Hematopoietic multipotent progenitor cell (in vitro differentiated cells): ENCODE measurements at places on chromosomes 7 and 10.
A peak's percentile ranks its signal among the peaks of the same experiment; 100 is the strongest.

DNA sequence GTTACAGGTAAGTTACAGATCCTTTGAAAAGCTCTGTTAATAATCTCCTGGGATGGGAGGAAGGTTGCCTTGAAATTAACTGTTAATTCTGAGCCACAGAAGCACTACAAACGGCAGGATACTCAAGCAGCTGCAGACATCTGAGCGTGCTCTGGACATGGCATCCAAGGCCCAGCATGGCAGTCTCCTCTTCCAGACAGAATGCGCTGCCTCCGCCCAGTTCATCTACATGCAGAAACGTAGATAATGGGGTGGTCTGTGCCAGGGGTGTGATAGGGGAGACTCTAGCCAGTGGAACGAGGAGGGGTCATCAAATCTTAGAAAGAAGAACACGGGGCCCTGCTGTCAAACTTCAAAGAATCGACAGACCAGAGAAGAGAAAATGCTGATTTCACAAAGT, 13.8 kb downstream of the VIPR2 start:
- no peak for DNase-seq

GRCh38 chr7:149654588-149654987, 118.8 kb downstream of the ZNF467 start:
- DNase-seq: no peak

DNA sequence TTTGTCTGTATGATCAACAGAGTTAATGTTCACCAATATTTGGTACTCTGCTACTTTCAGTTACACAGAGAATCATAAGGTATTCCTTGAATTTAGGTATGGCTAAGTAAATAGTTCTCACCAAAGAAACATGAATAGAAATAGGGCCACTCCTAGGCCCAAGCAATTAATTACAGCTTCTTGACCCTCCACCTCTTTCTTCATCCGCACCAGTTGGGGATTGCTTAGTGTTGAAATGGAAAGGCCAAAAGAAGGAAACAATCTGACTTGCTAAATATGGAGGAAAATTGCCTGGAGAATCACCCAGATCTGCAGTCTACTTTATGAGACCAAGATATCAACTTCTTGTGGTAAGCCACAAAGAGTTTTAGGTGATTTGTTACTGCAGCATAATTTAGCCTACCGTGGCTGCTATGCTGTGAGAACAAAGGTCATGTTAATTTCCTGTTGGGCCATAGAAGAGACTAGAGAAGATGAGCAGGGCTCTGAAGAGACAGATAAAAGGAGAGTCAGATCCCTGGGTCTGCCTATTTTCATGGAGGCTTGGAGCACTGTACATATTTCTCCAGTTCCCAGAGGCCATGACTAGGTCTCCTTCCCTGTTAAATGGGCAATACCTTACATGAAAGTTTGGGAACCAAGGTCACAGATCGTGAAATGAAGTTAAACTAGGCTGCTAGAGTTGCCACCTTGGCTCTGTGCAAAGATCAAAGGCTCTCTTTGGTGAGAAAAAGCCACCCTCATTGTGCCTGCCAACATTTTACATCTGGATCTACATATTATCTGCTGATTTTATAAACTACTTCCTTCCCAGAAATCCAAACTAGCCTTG, 93.3 kb upstream of the GDF10 start:
- DNase-seq: peak; percentile 11

DNA sequence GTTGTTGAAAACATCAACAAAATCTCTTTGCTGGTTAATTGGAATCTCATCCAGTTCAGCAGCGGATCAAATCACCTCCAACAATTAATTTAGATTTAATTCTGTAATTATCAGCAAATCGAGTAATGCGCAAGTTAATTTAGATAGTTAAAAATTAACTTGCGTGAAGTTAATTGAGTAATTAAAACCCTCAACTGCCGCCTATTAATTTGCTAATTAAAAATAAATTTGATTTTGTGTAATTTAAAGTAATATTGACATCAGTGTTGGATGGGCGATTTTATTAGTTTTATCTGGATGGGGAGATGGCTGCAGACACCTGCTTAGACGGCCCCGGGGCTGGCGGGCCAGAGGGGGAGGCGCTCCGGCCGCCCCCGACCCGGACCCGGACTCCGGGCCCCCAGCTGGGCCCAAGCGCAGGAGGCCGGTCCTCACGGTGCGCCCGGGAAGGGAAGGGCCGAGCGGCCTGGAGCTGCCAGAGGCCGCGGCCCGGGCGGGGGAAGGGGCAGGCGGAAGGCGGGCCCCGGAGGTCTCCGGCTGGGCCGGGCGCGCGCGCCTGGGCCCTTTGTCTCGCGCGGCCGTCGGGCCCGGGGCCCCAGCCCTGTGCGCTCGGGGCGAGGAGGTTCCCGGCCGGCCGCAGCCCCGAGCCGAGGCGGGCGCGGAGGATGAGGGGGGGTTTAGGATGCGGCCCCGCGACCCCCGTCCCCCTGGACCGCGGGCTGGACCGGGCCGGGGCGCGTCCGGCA, 3.3 kb upstream of the UNCX start:
- DNase-seq: no peak

GRCh38 chr10:107687701-107688100, 523.2 kb upstream of the SORCS1 start:
- no peak for DNase-seq

GRCh38 chr7:157357129-157358040, 20.6 kb downstream of the DNAJB6 start:
- no peak for DNase-seq

DNA sequence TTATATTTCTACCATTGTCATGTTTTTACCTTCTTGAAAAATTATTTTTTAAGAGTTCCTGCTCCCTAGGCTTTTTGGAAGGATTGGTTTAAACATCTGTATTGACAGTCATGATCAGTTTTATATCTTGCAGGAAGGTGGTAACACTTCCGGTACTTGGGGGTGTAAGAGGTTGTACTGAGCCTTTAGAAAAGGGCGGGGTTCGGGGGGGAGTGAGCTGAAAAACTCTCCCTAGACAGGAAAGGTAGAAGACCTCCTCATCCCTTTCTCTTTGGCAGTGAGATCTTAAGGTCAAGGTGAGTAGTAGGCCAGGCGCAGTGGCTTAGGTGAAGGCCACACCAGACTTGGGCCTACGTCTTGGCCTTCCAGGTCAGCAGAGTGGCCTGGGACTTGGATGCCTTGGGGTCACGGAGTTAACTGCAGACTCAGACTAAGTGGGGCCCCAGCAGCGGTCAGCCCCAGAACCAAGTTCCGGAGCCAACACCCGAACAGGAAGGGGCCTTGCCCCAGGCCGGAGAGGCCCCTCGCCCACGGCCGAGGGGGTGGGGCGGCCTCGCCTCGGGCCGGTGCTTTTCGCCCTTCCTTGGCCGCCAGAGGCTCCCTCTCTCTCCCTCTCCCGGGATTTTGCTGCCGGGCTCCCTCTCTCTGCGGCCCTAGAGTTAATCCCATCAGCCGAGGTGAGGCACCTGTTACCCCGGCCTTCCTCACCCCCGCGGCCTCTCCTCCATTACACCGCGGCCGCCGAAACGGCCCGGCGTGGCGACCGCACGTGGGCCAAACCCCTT, at the start of gene PPP1R9A:
Gene PPP1R9A, plus strand, starts transcription at position 569 of the 785 bp plus-strand sequence. CDS start 2,520 bp downstream, outside the sequence.
- DNase-seq: no peak

GRCh38 chr10:61031341-61031740, 87.4 kb upstream of the RHOBTB1 start:
- no peak for DNase-seq

- DNase-seq: no peak
These were observed 153.7 kb upstream of the NPVF start for GRCh38 chr7:25381818-25382589.

GRCh38 chr7:1432411-1433082, 26.7 kb downstream of the MICALL2 start:
- peak; percentile 80 for DNase-seq

DNA sequence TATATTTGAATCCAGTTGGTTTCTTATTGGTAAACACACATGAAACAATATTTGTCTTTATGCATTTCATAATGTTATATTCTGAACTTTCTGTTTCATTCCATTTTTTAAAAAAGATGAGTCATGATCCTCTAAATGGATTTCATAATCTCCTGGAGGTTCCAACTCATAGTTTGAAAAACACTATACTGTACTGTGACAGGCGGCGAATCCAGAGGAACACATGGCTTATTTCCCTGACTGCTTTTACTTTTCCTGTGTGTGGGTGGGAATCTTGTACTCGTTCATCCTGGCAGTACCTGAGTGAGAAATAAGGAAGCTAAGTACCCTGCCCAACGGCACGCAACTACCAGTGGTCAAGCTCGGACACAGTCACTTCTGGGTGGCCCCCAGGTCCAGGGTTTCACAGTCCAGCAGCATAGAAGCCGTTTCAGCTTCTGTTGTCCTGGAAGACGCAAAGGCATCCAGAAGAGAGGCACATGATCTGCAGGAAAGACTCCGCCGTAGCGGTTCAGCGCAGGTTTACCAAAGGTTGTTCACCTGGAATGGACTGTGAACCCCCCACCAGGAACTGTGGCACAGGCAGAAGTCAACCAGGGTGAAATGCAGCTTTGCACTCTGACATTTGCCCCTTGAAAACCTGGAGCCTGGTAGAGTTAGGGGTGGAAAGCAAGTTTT, 117.7 kb downstream of the CCNY start:
- DNase-seq: no peak

GRCh38 chr7:22351329-22351692, 5.6 kb downstream of the RAPGEF5 start:
- no peak for DNase-seq

DNA sequence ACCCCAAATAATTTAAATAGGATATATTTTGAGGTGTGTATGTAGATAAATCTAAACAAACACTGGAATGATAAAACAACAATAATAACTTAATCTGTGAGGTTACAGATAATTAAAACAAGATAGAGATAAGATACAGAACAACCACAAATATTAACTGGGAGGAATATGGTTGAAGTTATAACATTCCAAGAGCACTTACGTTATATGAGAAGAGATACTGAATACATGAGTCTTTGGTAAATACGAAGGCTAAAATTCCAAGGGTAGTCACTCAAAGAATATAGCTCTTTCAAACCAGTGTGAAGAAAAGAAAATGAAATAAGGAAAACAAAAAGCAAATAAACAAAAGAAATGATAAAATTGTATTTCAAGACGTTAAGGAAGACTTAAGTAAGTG, 76.0 kb upstream of the MYO3A start:
- DNase-seq: no peak

DNA sequence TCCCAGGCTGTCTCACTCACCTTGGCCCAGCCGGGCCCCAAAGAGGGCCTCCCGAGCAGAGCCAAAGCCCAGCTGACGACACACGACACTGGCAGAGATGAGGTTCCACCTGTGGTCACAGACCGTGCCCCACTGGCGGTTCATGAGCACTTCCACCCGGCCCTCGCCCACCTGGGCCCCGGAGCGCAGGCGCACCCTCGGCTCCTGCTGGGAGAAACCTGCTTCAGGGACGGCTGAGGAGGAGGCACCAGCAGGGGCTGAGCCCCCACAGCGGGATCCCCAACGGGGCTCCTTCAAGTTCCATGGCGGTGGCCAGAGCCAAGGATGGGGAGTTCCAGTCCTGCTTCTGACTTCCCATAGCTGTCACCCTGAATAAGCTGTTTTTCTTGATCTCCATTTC, 10.0 kb downstream of the LOXL4 start:
- DNase-seq: no peak

DNA sequence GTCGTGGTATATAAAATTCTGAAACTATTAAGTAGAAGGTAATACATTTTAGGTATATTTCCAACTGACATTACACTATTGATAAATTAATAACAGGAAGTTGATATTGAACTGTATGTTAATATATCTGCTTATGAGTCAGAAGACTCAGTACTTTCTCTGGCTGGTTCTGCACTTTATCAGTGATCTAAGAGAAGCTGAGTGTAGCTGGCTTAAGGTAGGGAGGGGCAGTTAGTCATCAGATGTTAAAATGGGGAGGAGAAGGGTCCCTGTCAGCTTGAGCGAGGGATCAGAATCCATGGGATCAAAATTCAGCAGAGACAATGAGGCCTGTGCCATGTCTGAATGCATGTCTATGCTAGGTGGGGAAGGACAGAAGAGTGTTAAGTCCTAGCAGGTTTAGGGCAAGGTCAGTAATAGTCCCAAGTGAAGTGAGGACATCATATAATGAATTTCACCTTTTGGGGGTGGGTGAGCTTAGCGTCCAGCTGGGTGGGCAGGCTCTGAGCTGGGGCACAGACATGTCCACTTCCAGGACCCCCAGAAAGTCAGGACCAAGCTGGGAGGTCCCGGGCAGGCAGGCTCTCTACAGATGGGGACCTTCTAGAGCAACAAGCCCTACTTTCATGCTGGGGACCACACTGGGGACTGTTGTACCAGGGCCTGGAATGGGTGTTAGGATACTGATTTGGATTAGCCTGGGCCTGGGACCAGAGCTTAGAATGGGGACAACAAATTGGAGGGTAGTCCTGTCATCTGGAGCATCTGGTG, 82.9 kb downstream of the WDFY4 start:
- no peak for DNase-seq

DNA sequence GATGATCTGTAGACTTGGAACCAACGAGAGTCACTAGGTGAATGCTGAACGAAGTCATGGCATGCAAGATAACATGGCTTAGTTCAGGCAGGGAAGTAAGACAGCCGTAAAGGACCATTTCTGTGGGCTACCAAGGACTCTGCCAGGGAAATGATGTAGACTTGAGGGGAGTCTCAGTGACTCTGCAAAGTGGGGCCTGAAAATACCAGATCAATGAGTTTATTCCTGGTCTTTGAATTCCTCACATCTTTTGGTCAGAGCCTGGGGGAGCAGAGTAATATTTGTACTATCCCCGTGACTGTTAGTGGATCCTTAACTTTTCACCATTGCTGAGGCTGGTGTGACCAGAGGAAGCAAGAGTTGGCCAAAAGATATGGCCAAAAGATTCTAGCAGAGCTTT, 60.7 kb upstream of the INHBA start:
- no peak for DNase-seq

DNA sequence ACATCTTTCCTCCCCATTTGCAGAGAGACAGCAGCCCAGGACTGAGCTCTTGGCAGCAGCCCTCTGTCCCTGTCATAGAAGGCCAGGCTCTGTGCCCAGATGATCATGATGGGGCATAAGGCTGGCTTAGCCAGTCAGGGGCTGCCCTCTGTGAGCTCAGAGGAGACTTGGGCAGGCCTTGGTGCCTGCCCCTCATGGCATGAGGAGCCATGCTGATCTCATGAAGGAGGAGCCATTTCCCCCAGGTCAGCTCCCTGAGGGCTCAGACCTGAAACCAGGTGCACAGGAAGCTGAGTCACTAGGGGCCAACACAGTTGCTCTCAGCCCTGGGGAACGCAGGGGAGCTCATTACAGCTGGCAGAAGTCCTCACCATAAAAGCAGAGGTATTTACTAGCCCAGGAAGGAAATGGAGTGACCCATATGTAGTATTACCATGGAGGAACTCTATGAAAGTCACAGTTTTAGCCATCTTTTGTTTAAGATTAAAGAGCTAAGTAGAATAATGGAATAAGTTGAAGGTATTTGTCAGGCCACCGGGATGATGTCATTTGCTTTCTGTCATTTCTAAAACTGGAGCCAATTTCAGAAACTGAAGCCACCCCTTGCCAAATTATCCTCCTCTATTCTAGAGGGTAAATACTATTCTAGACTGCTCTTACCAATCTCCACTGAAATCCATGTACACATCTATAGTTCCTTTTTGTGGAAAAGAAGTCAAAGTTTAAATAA, 362.4 kb upstream of the ZNF32 start:
- peak; percentile 22 for DNase-seq

GRCh38 chr10:49601857-49602256, 8.3 kb upstream of the SLC18A3 start:
- DNase-seq: no peak

GRCh38 chr7:43170571-43170970, 58.1 kb downstream of the HECW1 start:
- DNase-seq: no peak

- DNase-seq: no peak
These were observed 129.3 kb downstream of the PKD1L1 start for GRCh38 chr7:47818796-47819606.
